ENCODE measurements at places on chromosomes 16 and 17.

DNA sequence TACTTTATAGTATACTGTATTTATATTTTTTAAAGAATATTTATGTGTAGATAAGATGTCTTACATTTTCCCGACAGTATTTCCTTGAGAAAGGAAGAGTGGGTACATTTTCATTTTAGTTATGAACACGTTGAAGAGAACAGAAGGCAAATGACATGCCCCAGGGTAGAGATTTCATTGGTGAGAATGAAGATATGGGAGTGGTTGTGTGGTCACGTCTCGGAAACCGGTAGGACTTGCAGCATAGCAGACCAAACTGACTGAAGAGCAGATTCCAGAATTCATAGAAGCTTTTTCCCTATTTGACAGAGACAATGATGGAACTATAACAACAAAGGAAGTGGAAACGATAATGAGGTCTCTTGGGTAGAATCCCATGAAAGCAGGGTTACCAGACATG, 71.7 kb downstream of the KCNJ2 start:
- DNase-seq = no peak

DNA sequence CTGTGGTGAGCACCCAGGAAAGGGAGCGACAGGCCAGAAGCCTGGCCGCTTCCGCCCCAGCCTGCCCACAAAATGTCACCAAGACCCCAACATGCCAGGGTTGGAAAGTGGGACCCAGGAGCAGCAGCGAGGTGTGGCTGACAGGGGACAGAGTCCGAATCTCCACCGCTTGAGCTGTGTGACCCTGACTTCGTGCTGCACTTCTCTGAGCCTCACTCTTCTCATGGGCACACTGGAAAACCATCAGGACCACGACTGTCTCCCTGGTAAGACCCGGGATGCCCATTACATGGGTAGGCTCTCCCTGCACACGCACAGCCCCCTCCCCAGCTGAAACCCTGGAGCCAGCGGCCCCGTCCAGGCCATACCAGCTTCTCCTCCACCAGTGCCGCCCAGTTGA, 34.9 kb downstream of the PPL start:
- no peak for DNase-seq

DNA sequence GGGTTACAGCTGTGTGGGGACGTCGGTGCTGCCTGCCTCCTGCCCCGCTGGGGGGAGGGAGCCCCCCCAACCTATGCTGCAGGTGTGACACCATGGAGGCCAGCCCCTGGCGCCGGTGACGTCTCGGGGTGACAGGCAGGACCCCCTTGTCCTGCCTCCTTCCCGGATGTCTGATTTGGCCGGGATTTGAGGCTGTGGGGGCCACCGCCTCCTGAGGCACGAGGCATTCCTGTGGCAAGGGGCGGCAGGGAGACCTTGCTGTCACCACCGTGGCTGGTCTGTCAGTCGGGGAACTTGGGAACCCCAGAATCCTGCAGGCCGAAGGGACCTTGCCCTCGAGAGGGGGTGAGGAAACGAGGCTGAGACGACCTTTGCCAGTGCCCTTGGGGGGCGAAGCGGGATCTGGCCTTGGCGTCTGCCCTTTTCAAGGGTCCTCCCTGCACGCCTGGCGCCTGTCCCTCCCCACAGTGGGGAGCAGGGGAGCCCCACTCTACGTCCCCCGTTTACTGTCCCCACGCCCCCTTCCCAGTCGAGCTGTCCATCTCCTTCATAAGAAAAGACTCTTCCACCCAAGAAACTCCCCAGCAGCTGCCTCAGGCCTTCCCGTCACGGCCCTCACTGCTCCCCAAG, 74.4 kb downstream of the METRNL start:
- no peak for DNase-seq

DNA sequence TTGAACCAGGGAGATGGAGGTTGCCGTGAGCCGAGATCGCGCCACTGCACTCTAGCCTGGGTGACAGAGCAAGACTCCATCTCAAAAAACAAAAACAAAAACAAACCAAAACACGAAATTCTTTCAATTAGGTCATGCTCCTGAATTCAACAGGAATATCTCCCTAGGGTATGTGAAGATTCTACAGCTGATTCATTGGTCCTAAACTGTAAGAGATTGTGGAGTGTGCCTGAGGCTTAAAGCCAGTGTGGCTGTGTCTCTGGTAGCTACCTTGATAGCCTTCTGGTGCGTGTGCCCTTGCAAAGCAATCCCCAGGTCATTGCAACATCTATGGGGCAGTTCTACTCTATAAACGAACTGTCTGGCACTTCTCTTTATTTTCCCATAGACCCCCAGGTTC, 48.4 kb downstream of the USP43 start:
- no peak for DNase-seq

DNA sequence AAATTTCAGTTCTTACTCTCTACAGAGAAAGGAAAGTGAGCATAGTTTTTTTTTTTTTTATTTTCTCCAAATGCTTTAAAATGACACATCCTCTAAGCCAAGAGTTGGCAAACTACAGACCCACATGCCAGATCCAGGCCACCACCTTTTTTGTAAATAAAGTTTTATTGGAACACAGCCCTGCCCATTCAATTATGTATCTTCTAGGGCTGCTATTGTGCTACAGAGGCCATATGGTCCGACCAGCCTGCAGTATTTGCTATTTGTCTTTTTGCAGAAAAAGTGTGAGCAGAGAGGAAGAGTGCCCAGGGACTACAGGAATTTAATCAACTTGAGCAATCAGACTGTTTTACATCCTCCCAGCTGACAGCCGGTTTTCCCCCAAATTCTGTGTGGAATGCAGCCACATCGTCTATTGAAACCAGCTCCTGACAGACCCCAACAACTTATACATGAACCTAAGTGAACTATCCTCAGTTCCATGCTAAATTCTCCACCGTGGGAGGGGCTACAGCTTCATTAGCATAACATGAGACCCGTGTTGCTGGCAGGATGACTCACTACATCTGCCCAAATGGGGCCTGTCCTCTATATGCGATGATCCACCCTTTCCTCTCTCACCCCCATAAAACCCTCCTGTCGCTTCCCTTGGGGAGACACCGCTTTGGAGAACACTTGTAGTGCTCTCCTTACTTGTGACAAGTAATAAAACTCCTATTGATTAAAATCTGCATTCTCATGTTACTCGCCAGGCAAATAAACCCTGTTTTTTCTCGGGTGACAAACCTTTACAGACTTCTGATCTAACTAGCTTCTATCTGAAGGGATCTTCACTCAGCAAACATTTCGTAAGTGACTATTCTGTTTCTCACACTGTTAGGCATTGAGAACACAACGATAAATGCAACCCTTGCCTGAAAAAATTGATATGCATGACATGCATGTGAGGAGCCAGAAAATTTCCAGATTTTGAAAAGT, 149.4 kb upstream of the HS3ST3A1 start:
- peak; percentile 83 for DNase-seq

- no peak for DNase-seq
These were observed 16.6 kb downstream of the CTU2 start for GRCh38 chr16:88722784-88723506.

- peak; percentile 13 for DNase-seq
These were observed 72.6 kb upstream of the METRNL start for GRCh38 chr17:83006515-83007455.

GRCh38 chr16:79430191-79430678, 170.3 kb downstream of the MAF start:
- no peak for DNase-seq

DNA sequence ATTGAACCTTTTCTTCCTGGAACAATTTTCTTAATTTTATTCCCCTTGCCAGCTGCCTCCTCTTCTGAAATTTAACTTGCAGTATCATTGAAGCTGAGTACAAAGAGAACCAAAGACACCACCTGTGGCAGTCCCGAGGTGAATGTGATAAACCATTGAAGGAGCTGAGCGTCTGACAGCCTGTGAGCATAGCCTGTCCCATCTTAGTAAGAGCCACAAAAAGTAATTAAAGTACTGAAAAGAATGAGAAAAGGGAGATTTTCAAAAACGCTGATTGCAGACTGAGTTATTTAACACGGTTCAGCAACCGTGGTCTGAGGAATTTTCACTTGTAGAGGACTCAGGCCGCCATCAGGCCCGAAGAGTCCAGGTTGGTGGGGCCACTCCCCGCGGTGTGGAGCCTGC, 27.2 kb upstream of the ST6GALNAC1 start:
- DNase-seq = no peak

DNA sequence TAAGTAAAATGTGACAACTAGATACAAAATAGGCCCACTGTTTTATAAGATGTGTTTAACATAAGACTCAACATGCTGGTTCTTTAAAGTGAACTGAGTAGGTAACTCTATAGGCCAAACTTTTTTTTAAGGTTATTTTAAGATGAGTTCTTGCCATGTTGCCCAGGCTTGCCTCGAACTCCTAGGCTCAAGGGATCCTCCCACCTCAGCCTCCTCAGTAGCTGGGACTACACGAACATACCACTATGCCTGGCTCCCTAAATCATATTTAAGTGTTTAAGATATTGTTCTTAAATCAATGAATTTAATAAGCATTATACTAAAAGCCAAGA, 69.9 kb downstream of the USP32 start:
- DNase-seq = no peak

DNA sequence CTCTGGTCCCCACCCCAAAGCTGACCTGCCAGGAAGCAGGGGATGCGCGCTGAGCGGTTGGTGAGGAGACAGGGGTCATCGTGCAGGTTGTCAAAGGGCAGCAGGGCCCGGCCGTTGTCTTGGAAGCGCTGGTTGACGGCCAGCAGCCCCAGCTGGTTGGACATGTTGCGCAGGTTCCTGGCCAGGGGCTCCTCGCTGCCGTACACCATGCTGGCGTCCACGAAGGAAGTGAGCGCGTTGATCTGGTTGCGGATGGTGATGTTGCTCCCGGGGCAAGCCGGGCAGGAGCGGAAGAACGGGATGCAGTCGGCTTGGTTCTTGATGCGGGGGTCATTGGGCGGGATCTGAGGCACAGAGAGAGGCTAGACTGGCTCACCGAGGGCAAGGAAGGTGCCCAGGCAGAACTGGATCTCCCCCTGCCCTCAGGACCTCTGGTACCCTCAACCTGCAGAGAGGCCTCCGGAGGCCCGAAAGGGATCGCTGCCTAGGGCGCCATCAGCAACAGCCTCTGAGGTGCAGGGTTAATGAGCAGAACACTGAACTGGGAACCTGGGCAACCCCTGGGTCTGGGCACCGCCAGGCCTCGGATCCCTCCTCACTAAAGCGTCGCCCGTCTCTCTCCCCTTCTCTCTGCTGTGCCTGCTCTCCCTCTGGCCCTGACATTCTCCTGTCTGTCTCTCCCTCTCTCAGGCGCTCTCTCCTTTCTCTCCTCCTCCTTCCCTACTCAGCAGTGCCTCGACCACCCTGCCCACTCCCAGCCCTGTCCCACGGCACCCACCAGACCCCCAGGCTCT, 2.7 kb downstream of the MPO start:
- DNase-seq = no peak

DNA sequence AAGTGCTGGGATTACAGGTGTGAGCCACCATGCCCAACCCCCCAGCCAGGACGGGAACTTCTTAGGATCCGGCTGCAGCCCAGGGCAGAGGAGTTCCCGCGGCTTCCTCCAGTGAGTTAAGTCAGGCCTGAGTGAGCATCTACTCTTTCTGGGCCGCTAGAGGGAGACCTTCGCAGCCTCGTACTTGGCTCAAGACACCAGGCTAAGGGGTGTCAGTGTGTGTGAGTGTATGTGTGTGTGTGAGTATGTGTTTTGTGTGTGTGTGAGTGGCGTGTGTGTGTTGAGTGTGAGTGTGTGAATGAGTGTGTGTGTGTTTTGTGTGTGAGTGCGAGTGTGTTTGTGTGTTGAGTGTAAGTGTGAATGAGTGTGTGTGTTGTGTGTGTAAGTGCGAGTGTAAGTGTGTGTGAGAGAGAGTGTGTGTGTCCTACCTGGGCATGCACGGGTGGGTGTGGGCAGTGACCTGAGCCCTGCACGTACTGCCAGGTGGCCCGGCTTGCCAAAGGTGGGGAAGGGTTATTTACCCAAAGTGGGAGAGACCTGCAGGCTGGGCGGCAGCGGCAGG, 58.5 kb downstream of the TMEM235 start:
- peak; percentile 87 for DNase-seq

GRCh38 chr17:28334666-28335200, 539 bp downstream of the IFT20 start:
- DNase-seq = no peak

GRCh38 chr17:66784621-66785364, 50.1 kb upstream of the CACNG5 start:
- no peak for DNase-seq

DNA sequence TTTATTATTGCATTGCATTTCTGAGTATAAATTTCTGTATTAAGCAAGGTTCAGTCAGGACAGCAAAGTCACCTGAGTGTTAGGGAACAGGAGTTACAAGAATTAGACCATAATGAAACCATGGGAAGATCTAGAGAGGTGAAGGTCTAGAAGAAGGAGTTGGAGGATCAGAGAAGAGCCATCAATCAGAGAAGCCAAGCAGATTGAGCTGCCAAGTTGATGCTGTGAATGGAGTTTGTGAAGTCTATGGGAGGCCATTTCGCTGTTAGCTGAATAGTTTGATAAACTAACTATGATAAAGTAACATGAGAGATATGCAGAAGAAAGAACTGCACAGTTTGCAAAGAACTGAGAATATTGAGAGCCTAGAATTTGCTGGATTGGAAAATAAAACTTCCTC, 40.4 kb downstream of the FBXL20 start:
- DNase-seq = no peak

- DNase-seq = no peak
These were observed 364.4 kb downstream of the XYLT1 start for GRCh38 chr16:17106243-17106791.

GRCh38 chr17:65850486-65850885, 289.0 kb upstream of the AXIN2 start:
- peak; percentile 67 for DNase-seq

DNA sequence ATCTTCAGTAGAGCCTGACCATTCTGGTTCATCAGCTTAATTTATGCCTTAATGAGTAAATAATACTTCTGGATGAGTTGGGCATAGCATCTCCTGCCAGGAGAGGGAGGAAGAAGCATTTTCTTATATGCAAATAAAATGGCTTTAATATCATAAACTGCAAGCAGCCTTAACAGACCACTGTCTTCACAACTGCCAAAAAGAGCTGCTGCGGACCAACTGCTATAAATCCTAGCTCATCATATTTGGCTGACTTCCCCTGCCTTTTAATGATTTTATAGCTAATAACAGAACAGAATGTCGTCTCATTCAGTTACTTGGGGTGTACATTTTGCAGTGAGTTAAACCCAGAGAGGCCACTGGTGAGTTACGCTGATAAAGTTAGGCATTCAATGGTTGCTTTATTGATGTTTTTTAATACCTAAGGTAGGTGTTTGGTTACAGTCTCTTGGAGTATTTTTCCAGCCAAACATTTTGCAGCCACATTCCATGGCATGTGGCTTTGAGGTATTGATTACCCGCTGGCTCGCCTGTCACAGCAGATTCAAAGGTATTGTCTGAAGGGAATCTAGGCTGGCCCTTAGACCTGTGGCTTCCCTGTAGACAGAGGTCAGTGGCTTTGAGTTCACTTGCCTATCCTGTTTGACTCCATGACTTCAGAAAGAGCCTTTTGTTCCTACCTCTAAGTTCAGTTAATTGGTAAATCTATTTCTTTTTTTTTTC, 16.4 kb downstream of the FAM20A start:
- DNase-seq = no peak

DNA sequence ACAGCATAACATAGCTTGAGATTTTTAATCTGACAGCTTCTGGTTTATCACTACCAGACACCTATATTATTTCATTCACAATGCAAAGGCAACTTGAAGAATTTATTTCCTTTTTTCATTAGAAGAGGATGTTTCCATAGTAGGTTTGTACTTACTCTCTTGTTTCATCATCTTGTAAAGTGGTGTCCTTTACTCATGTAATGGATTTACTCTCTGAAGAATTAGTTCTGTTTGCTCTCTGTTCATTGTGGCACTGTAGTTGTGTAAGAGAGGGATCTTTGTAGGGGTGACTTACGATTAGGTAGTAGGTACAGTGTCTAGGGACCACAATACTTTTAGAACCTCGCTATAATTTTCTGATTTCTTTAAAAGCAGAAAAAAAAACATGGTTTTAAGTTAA, 256.1 kb downstream of the BCAS3 start:
- DNase-seq = no peak
